ENCODE measurements at places on chromosomes 1 and 21.
A peak's percentile ranks its signal among the peaks of the same experiment; 100 is the strongest.

DNA sequence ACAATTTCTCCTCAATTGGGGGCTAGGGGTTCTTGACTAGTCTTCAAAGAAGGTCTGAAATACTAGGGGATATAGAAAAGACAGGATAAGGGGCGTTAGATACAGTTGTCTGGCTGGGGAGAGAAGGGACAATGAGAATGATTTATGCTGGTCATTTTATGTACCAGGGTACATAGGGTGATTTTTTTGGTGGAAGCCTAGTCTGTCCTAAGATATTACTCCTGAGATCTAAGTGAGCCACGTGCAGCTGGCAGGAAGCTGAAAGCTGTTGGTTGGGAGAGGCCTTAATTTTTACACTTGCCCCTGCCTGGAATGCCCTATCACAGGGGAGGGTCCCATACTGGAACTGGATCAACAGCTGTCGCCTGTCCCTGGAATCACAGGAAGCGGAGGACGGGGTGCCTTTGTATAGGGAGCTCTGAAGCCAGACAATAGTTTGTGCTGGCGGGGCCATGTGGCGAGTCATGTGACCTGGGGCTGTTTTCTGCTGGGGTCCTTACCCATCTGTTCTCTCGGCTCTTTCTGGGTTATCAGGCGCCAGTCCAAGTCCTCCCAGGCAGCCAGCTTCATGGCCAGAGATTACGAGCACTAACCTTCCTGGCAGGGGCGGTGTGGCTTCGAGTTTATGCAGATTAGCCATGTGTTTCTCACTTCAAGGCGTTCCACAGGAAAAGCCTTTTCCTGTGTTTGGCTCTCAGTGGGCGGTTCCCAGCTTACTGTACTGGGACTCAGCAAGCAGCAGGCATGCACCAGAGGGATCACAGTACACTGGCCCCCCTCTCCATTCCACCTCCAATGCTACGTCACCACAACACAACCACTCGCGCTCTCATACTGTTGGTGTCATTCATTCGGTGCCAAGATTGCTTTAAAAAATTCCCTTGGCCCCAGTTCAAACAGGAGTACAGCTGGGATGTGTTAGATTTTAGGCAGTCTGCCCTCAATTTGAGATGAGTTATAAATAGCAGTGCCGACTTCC, 27.5 kb downstream of the ARID1A start:
- DNase-seq, result no peak

DNA sequence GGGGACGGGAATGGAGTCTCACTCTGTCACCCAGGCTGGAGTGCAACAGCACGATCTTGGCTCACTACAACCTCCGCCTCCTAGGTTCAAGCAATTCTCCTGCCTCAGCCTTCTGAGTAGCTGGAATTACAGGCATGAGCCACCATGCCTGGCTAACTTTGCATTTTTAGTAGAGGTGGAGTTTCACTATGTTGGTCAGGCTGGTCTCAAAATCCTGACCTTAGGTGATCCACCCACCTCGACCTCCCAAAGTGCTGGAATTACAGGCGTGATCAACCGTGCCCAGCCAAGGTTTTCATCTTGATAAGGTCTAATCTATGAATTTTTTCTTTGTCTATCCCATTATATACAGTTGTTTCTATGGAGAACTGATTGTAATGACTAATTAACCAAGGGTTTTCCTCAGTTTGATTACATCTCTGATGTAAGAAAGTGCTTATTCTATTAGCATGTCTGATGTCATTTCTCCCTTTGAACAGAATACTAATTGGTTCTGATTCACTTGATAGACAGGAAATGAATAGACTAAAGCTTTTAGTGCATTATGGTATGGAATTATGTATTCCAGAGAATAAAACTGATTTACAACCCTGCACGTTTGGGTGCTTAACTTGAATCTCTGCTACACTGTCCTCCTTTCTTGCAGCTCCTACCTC, 11.9 kb downstream of the PACC1 start:
- no peak for DNase-seq

- DNase-seq, result no peak
Measured at GRCh38 chr1:56387071-56387740, 192.2 kb downstream of the PLPP3 start.

DNA sequence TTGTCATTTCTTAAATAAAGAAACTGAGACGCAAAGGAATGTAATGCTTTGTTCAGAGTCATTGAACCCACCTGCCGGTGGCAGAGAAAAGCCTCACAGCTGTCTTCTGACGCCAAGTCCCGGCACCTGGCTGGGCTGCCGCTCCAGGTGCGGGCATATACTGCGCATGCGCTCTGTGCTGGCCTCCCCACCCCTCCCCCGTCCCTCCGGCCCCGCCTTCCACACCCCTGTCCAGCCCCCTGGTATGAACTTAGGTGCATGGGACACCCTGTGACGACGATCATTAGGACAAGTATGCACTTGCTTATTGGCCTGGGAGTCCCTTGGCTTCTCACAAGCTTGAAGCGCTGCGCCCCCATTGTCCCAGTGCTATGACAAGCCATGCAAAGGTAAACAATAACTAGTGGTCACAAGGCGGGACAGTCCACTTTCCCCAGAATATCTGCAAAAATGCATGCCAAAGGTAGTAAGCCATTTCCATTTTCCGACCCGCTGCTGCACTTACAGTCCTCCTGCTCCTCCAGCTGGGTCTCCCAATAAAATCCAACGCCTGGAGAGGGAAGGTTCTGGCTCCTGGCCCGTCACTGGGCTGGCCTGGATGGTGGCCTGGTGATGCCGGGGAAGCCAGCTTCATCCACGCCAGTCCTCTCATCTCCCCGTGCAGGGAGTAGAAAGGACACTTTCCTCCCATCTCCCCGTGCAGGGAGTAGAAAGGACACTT, 100.4 kb downstream of the PSMG1 start:
- no peak for DNase-seq

- peak; percentile 95 for DNase-seq
Measured at GRCh38 chr1:174999216-174999935, 371 bp upstream of the CACYBP start.

- DNase-seq, result no peak
Measured at GRCh38 chr1:159009287-159009686, 420 bp upstream of the IFI16 start.

- no peak for DNase-seq
Measured at GRCh38 chr1:191290441-191290840, 812.8 kb upstream of the BRINP3 start.

DNA sequence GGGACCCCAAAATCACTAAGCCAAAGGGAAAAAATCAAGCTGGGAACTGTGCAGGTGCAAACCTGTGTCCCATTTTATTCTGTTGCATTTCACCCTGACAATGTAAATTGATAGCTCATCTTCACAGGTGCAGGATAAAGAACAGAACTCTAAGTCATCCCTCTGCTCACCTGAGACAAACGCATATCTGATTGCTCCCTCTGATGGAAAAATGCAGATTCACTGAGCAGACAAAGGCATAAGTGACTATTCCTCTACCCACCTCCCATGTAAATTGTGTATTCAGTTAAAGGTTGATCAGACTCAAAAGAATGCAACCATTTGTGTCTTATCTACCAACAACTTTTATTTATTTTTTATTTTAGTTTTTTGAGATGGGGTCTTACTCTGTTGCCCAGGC, 644.2 kb downstream of the PTPRU start:
- DNase-seq, result no peak

DNA sequence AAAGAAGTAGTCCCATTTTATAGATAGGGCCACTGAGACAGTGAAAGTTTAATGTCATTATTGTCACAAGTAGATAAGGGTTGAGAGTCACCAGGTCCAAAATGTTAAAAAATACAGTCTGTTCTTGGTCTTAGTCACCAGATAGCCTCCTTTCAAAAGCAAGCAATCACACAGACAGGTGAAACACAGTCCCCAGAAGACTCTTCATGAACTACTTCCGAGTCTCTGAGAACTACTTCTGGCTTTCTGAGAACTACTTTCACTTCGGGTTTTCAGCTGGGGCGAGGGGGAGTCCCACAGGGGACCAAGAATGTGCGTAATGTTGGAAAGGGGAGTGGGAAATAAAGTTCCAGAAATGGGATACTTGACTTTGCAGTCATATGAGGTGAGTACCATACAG, 143.2 kb downstream of the HHIPL2 start:
- no peak for DNase-seq

DNA sequence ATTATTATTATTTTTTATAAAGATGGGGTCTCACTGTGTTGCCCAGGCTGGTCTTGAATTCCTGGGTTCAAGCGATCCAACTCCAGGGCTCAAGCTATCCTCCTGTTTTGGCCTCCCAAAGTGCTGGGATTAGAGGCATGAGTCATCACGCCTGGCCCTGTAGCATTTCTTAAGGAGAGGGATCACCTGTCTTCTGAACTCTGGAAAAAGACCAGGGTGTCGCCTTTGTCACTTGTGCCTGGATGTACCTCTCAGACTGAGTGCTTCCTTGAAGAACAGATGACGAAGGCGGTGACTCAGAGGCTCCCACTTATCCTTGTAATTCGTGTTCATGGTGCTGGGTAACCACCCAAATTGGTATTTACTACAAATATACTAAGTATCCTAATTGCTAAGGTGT, 2.4 kb upstream of the CGN start:
- DNase-seq, result no peak

DNA sequence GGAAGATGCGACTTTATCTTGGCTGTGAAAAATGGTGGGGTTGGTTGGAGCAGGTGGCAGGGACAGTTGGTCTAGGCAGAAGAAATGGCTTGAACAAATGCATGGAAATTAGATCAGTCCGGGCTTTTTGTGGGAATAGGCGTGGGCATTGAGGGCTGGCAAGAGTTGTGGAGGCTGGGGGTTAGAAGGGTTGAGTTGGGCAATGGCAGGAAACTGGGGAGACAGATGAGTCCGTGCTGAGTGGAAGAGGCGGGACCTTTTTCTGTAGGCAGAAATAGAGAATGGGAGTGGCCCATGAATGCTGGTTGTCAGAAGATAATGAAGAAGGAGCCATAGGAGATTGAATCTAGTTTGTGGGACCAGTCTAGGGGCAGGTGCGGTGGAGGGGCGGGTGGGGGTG, 6.9 kb downstream of the PDPN start:
- DNase-seq, result no peak

DNA sequence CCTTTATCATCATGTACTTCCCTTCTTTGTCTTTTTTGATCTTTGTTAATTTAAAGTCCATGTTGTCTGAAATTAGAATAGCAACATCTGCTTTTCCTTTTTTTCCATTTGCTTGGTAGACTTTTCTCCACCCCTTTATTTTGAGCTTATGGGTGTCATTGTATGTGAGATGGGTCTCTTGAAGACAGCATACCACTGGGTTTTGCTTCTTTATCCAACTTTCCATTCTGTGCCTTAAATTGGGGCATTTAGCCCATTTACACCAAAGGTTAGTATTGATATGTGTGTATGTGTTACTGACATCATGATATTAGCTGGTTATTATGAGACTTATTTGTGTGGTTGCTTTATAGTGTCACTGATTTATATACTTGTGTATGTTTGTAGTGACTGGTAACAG, 50.2 kb downstream of the IFI44 start:
- no peak for DNase-seq

DNA sequence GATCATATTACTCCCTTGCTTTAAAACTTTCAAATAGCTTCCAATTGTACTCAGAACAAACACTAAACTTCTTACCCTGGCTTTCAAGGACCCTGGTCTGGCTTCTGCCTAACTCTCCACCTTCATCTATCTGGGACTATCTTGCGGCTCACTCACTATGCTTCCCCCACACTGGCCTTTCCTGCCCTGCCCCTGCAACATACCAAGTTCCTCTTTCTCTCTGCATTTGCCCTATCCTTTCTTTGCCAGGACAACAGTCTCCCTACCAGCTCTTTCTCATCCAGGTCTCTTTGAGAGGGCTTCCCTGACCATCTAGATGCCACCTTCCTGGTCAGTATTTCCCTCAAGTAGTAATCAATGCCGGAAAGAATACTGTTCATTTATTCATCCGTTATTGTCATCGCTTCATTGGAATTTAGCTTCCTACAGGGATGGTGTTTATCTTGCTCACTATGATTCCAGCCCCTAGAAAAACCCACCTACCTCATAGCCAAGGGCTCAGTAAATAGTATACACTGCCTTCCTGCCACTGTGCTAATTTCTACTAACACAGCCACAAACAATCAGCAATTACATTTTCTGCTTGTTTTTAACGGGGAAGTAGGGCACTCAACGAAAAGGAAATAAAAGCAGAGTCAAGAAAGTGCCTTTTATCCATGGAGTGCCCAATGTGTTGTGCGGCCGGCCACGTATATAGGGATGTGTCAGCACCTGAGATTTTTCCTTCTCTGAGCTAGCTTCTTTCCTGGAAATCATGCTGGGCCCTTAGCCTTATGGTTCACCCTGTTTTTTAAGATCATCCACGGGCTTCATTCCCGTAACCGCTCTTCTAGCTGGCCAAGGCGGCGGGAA, 521 bp upstream of the CDC7 start:
- no peak for DNase-seq
